D721Med (cell line): ENCODE measurements at places on chromosomes 13 and 19.

GRCh38 chr13:97174638-97175037, 47.5 kb upstream of the MBNL2 start:
- DNase-seq, result no peak

DNA sequence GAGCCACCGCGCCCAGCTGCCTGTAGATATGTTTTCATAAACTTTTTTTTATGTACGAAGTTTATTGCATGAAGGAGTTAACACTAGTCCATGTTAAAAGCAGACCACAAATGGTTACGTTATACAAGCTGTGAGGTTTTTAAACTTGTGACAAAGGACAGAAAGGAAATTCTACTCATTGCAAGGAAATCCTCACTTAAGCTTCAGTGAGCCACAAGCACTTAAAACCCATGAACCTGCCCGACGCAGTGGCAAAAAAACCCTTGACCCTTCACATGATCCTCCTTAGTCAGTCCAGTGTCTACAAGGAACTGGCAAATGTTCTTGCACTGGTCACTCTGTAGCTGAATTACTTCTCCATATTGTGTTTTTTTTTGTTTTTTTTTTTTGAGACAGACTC, 4.2 kb downstream of the MPND start:
- DNase-seq, result no peak

- no peak for DNase-seq
These were observed 8.7 kb downstream of the SYNGR4 start for GRCh38 chr19:48372904-48373303.

- DNase-seq, result no peak
These were observed 325.4 kb downstream of the DLEU7 start for GRCh38 chr13:50518131-50518530.

DNA sequence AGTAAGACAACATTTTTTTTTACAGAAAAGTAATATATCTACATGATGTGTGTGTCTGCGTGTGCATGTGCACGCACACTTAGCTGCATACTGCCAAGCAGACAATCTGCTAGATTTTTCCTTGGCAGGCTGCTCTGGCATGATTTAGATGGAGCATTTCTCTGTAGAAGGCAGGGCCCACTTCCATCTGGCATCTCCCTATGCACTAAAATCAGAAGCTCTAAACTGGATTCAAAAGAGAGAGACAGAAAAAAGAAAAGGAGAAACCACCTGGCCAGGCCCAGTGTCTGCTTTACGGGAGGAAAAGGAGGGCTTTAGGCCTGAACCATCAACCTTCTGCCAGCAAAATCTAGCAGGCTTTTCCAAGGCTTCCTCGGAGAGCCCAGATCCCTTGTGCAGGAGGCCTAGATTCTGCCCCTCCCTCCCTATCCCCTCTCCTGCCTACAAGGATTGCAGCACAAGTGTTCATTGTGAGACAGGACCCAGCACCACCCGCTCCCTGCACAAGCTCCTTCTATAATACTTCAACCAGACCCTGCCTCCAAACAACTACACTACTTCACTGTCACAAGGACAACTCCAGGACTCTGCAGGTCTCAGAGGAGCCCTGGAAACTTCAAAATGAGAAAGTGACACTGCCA, 99.3 kb downstream of the DOCK9 start:
- DNase-seq, result no peak

DNA sequence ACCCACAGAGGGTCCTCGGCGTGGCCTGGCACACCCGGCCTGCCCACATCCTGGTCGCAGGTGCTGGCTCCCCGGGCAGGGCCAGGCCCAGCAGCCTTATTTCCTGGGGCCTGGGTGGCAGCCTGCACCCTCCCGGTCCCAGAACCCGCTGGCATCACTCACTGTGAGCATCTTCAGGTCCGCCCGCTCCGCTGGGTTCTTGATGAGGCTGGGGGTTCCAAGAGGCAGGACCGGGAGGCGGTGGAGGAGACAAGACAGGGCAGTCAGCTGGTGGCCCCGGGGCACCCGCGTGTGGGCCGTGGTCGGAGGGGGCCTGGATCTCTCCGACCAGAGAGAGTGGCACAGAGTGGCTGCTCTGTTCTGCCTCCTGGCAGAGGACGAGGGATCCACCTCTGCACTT, 27.6 kb upstream of the ZBTB7A start:
- no peak for DNase-seq

DNA sequence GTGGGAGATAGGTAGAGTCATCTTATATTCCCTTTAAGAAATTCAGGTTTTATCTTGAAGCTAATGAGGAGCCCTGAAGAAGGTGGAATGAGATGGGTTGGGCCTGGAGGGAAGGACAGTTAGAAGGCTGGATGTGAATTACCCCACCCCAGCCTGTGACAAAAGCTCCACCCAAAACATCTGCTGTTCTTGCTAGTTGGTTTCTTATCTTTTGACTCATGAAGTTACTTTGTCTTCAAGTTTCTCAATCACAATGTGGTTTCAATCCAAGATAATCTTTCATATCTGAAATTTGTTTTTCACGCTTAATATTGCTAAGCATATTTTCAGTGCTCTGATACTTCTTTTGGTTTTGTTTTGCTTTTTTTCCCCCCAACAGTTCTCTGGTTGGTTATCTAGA, 38.3 kb upstream of the HMGB1 start:
- DNase-seq, result no peak

GRCh38 chr13:75474956-75475355, 7.0 kb downstream of the TBC1D4 start:
- no peak for DNase-seq

- peak; percentile 89 for DNase-seq
These were observed 7.8 kb upstream of the SELENOV start for GRCh38 chr19:39506944-39507714.

DNA sequence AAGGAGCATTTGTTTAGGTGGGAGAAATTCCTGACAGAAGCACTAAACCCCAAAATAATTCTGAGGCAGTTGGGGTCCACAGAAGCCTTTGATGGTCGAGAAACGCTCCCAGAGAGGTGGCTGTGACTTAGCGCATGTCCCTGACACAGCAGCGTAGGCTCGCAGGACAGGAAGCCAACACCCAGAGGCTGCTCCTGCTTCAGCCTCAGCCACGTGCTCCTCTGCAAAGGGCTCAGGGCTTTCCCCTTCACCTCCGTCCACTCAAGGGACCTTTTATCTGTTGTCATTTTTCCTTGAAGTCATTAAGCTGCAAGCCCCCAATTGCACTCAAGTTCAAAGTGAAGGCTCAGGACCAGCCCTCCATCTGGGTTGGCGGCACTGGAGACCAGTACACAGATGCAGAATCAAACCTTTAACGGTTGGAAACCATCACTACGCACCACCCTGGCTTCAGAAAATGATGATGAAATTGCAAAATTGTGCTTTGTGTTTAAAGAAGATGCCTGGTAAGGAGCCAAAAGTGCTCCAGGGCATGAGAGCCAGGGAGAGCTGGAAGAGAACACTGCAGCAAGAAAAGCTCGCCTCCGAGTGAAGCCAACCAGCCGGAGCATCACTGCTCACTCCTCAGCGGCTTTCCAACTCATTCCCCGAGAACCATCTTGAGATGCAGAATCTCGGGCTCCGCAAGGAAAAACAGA, 219.6 kb downstream of the RAP2A start:
- no peak for DNase-seq

DNA sequence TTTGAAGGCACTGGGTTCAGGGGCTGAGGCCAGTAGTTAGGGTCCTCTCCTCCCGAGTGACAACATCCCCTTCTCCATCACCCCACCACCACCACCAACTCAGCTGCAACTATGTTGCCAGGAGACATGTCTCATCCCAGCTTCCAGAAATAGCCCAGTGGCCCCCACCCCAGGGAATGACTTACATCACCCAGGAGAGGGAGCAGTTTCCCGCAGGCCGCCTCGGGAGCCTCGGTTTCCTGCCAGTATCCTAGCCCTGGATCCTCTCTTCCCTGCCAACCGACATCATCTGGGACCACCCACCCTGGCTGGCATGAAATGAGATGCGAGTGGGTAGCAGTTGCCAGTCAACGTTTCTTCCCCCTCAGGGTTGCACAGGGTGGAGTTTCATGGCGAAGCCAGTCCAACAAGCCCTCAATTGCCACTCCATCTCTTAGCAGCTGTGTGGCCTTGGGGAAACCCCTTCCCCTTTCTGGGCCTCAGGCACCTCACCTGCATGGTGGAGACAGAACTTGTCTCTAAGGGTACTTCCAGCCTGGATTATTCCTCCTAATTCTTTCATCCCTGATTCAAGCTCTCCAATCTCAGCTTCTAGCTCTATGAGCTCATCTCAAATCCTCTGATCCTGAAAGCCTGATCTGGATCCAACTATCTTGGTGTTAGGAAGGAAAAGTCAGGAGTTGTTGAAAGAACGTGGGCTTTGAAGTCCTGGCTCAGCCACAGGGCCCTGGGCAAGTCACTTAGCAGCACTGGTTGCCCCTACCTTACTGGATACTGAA, 3.9 kb upstream of the GSK3A start:
- DNase-seq, result no peak

DNA sequence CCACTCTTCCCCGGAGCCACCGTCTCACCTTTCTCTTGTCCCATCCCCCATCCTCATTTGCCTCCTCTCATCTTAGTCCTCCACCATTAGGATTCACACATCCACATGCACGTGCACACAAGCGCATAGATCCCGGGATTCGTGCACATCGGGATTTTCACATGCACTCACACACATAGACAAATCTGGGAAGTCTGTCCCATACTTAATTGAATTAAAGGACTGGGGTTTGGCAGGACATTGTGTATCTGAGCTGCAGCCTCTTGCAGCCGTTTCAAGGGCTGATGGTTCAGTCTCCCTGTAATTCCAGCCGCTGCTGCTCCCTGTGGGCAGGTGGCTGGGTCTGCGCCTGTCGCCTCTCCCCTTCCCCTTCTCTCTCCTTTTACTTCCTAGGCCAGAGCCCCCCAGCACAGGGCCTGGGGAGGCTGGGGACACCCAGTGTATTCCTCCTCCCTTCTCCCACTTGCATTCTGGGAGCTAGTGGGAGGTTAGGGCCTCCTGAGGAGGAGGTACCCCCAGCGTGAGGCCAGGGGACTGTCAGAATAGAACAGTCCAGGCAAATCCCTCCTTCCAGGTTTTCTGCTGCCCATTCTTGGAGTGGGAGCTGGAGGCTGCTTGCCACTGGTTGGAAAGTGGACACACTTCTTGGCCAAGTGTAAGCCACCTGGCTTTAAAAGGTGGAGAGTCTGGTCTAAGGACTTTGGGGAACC, 43.6 kb downstream of the LYL1 start:
- DNase-seq, result no peak

GRCh38 chr19:2391118-2391725, 31.2 kb downstream of the TMPRSS9 start:
- no peak for DNase-seq

DNA sequence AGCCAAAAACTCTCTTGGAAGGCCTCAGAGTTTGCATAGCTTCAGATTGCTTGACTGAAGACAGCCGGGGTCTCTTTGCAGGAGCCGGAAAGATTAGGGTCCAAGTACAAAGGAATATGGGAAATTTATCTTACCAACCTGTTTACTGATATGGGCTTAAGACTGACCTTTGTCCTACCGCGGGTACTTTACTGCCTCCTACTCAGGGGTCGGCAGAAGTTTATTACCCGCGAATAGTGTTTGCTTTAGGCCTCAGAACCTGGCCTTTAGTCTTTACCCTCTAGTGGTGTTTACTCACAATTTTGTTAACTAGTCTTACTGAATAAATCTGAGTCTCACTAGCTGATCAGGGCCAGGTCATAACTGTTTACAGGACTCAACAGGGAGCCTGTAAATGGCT, 765.4 kb upstream of the SPRY2 start:
- DNase-seq, result no peak

DNA sequence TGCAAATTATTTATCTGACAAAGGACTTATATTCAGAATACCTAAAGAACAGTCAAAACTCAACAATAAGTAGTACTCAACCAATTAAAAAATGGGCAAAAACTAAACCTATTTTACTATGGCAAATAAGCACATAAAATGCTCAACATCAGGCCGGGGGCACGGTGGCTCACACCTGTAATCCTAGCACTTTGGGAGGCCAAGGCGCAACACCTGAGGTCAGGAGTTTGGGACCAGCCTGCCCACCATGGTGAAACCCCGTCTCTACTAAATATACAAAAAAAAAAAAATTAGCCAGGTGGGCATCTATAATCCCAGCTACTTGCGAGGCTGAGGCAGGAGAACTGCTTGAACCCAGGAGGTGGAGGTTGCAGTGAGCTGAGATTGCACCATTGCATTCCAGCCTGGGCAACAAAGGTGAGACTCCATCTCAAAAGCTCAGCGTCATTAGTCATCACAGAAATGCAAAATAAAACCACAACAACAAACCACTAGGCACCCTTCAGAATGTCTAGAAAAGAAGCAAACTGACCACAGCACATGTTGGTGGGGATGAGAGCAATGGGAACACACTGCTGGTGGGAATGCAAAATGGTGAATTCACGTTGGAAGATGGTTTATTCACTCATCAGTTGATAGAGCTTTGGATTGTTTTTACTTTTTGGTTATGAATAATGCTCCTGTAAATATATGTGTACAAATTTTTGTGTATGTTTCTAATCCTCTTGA, 180.6 kb upstream of the SOX1 start:
- DNase-seq, result no peak

- no peak for DNase-seq
These were observed 50.5 kb downstream of the SLITRK1 start for GRCh38 chr13:83831796-83832195.

DNA sequence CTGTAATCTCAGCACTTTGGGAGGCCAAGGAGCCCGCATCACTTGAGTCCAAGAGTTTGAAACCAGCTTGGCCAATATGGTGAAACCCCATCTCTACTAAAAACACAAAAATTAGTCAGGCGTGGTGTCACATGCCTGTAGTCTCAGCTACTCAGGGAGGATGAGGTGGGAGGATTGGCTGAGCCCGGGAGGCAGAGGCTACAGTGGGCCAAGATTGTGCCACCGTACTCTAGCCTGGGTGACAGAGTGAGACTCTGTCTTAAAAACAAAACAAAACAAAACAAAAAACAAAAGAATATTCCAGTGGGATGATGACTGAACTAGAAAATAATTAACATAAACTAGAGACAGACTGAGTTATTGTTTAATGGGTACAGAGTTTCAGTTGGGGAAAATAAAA, 81.7 kb upstream of the ABCC4 start:
- DNase-seq, result no peak

- DNase-seq, result no peak
These were observed 772.9 kb upstream of the SLITRK6 start for GRCh38 chr13:86572115-86572514.
